ENCODE measurements at places on chromosomes 4 and X.

- DNase-seq = no peak
These were observed 11.2 kb downstream of the ADAM29 start for GRCh38 chr4:174929346-174929745.

DNA sequence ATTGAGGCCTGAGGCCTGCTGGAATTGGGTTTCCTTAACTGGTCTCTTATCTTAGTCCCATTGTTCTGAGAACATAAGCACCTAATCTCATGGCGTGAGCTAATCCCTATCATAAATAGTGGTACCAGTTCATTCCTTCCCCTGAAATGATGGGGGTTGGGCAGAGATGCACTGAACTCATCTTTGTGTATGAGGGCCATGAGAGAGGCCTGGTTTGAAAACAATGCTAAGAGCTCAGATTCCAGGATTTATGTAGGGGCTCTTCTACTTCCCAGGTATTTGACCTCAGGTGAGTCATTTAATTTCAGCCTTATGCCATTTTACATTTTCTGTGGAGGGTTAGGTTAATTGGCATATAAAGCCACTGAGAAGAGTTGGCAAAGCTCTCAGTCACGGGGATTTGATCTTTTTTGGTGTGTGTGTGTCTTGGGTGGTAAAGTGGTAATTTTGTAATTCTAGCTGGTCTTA is 4.4 kb downstream of the RBM3 start:
- DNase-seq = no peak

GRCh38 chr4:47135210-47135609 is 103.8 kb downstream of the GABRB1 start:
- DNase-seq = no peak

DNA sequence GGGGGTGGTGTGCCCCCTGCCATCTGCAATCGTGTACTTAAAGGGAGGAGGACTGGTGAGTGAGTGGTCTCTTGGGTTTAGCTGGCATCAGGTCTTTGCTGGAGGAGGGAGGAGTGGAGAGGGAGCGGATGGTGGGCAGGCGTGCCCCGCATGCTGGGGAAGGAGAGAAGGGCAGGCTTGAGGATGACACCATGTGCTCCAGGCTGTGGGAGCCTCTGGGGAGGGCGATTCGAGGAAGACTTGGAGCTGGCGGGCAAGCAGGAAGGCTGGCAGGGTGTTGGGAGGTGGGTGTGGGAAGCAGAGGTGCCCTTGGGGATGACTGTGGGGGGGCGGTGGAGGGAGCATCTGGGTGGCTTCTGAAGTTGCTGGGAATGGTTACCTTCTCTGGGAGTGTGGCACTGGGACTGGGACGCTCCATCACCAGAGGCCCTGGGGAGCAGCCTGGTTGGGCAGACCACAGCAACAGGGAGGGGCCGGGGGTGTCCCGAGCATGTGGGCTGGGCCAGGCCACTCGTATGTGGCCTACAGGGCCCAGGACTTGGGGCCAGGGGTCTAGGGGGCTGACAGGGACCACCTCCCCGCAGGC is 30.8 kb upstream of the AFAP1 start:
- DNase-seq = no peak

DNA sequence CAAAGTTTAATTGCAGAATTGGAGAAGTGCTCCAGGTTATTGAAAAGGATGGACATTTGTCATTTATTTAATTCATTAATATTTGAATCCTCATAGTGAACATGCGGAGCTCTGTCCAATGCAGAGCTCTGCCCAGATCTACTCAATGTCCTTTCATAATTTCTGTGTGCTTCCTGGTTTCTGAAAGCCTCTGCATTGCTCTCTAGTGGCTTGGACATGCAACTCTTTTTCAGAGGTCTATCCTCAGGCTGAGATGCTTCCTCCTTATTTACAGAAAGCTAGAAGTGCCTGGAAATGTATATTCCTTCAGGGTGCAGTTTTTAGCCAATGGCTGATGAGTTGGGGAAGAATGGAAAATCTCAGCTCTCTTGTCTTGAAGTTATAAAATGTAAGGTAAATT is 786.1 kb upstream of the AADAT start:
- DNase-seq = no peak

- no peak for DNase-seq
These were observed 10.0 kb downstream of the LAGE3 start for GRCh38 chrX:154469114-154469513.

DNA sequence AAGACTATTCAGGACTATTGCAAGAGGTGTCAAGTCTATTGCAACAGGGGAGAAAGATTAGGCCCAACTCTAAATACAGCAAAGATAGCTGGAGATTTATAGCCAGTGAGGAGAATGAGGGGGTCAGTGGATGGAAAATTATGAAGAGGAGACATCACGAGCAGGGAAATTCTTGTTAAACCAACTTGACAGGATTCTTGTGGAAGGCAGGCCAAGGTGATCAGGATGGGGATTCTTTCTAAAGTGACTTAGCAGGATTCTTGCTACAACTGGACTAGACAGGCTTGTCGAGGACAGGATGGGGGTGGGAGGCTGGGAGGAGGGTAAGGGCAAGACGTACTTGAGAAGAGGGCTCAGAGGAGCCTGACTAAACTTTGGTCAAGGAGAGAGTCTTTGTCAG is 89.0 kb downstream of the PHEX start:
- no peak for DNase-seq

DNA sequence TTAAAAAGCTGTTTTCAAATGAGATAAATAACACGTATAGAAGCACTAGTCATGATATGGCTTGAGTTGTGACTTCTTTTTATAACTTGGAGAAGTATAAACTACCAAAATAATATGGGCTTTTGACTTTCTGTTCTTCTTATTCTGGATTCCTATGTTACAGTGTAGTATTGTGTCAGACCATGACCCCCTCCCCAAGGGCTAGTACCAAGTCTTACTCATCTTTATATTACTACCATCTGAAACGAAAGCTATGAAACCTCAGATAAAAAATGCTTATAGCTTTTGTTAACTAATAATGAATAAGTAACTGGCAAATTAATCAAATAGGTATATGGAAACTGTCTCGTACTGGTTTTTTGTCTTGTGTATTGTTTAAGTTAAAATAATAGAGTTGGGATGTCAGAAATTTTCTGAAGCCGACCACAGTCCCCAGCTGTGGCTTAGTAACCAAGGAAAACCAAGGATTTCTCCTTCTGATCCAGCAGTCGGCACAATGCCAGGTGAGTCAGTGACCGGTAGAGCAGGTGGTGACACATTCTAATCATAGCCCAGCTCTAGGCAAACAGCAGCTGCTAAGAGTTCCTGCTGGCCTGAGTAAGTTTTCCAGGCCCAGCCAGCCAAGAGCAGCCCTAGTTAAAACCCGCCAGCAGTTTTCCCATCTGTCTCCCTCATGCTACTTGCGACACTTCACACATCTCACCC is 163.3 kb upstream of the PRDX4 start:
- peak; percentile 73 for DNase-seq

DNA sequence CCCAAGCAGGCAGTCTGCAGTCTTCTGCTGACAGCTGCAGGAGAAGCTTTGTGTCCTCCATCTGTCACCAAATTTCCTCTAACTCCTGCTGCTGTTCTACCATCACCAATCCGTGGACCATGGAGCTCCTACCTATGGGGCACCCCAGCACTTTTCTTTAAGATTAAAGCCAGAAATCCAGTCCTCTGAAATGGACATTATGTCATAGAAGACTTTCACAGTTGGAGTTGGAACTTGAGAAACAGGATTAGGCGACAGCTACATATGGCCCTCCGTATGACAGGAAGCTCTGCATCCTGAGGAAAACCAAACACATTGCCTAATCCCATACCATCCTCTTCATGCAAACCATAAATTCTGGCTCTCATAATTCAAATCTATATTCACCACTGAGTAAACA is 470.6 kb upstream of the GALNTL6 start:
- no peak for DNase-seq

DNA sequence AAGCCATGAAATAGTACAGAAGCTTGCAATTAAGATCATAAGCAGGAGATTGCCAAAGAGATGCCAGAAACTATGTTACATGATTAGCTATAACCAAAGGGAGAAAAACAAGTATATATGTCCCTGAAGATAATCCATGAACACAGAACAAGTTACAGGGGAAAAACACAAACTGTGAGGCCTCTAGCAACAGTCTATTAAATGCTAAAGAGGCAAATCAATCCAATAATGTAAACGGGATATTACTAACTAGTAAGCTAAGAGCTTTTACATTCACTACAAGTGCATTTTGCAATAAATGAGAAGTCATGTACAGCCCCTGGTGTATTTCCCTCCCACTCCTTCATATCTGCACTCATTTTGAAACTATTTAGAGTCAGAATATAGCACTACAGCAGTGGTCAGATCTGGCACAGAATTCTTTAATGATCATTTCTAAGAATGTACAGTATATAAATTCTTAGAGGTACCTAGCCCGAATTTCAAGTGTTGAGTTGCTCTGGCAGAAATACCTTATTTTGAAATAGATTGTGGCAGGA is 449.8 kb upstream of the SMIM31 start:
- no peak for DNase-seq

- no peak for DNase-seq
These were observed 37.1 kb downstream of the RWDD4 start for GRCh38 chr4:183621875-183622274.

DNA sequence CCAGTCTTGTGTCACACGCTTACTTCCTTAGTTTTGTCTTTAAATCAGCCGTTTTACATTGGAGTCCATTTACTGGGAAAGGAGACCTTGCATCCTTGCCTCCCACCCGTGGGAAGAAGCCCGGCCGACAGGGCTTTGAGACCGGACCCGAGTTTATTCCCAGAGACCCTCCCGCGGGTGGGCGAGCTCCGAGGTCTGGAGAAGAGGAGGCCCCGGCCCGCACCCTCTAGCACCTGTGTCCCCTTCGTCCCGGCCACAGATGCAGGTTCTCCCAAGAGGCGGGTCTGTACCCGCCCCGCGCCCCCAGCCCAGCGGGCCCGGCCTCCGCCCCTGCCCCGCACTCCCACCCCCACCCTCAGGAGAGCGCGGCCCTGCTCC is 3.8 kb upstream of the SLC26A1 start:
- no peak for DNase-seq

DNA sequence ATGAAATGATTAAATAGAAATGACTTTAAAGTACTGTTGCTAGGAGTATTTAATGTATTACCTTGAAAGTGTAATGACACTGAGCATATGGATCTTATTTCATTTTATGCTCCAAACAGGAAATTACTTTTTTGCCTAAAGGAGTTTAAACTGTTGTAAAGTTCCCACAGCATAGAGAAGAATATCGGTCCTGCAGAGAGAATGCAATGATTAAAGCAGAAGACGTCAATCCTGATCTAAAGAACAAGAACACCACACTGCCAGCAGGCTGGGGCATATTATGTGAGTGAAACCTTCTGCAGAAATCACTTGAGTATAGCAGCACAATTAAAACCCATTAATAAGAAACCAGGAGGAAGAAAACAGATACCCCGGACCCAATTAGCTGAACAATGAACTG is 72.8 kb upstream of the CAMK2D start:
- no peak for DNase-seq

GRCh38 chrX:72051589-72051988 is 80.1 kb downstream of the RTL5 start:
- no peak for DNase-seq

- no peak for DNase-seq
These were observed 218.6 kb downstream of the GRID2 start for GRCh38 chr4:92522356-92522755.

- no peak for DNase-seq
These were observed 14.2 kb downstream of the BCAP31 start for GRCh38 chrX:153709726-153710674.

Measured in fibroblast of pulmonary artery (primary cell).